Amygdala (tissue), 56 donors: ENCODE measurements at places on chromosomes 2 and 18.

DNA sequence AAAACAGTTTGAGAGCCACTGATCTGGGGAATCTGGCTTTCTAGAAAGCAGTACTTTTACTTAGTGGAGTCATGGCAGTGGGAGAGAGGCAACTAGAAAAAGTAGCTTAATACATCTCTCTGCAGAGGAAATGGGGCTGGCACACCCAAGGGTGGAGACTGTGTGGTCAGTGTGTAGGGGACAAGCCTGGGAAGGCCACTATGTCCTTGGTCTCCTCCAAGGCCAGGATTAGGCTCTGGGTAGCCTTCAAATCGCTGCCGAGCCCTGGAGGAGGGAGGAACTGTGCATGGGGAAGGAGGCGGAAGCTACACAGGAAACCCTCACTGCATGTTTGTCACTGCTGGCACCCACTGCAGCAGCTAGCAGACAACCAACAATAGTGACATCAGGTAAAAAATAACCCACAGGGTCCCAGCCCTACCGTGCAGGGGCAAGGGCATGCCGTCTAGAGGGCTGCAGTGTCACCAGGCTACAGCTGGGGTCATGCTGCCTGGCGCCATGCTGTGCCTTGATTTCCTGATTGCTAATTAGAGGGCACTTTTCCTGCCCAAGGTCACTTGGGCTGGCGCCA is 34.8 kb downstream of the LBH start:
- DNase-seq: no peak

DNA sequence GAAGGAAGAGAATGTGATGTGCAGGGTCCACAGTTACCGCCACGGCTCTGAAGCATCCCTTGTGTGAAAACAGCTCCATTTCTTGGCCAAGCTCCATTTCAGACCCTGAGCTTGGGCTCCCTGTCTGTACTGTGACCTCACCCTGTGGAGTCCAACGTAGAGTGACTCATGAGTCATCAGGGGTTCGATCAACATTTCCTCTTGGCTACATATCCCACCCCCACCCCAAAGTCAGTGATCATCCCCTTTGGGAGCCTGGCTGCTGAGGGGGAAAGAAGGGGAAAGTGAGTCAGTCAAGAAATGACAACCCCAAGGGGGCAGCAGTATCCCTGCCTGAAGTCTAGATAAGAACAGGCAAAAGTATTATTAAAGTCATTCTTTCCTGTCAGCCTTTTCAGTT is 62.2 kb downstream of the PAPOLG start:
- no peak for DNase-seq

GRCh38 chr2:121640380-121641316 is 8.6 kb downstream of the CLASP1 start:
- DNase-seq: no peak

DNA sequence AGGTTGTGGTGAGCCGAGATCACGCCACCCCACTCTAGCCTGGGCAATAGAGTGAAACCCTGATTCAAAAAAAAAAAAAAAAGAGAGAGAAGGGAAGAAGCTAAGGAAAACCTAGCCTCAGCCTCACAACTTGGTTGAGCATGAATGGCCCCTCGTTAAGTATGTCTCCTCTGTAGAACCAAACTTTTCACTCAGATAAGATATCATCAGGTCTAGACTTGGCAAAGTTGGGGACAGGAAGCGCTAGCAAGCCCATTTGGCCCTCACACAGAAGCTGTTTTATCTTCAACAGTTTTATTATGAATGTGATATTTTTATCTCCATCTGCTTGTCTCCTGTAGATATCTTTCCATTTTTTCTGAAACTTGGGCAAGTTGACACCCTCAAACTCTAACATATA is 3.5 kb upstream of the ASXL2 start:
- DNase-seq: no peak

- no peak for DNase-seq
These were observed 960.9 kb downstream of the SOCS6 start for GRCh38 chr18:71249791-71250190.

DNA sequence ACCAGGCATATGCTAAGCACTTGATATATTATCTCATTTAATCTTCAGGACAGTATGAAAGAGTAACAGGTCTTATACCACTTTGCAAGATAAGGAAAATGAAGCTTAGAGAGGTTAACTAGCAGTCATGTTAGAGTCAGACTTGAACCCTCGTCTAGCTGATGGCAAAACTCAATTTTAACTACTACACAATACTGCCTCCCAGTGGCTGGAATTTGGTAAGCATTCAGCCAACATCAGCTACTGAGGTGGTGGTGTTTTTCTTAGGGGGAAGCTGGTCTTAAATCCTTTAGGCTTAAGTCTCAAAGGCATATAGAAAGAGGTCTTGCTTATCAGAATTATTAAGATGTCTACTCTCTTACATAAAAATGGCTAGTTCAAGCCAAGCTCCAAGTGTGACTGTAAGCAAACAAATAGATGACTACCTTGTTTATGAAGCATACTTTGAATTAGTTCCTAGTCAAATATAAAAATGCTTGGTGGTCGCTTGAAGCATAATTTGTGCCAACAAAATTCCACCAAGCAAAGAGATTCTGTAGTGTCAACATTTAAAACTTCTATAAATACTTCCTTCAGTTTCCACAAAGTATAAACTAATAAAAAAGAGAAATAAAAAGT is 325.4 kb upstream of the FIGN start:
- DNase-seq: peak; percentile 7

DNA sequence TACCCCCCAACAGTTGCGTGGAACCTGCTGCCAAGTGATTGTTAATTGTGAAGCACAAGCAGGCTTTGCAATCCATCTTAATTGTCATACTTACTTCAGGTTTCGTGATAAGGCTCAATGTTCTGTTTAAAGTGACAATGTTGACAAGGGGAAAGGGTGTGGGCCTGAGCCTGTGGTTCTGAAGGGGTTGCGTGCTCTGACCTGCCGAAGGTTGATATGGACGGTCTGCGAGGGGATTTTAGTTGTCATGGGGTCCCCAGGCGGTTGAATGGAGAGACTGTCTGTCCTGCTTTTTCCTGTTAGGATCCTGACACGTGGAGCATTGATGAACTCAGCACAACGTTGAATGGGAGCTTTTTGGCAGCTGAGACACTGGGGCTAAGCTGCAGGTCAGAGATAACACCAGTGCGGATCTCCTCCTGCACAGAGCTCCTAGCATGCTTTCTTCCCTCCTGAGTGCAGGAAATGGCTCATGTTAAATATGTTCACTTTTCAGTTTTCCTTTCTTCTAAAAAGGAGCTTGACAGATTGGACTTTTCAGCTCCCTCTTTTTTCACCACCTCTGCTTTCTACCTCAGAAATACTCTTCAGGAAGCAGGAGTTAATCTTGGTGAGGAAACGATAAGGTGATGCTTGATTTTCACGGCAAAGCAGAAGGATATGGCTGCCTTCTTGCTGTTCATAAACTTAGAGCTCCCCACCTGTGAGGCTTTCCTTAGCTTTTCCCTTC is 62.9 kb upstream of the ZEB2 start:
- DNase-seq: no peak

DNA sequence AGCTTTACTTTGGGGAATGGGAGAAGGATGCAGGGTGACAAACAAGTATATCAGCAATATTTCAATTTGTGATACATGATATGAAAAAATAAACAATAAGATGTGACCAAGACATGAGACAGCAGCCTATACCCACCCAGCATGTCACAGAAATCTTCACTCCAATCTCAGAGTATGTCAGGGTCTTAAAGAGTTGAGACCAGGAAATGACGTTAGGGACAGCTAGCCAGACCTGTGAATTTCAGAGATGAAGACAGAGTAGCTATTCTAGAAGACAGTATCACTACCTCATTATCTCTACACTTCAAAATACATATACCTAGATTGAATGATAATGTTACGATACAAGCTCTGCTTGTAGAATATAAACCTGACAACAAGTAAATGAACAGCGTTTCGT is 282.8 kb downstream of the ZEB2 start:
- no peak for DNase-seq

GRCh38 chr2:74849228-74849892 is 15.4 kb downstream of the HK2 start:
- DNase-seq: no peak

DNA sequence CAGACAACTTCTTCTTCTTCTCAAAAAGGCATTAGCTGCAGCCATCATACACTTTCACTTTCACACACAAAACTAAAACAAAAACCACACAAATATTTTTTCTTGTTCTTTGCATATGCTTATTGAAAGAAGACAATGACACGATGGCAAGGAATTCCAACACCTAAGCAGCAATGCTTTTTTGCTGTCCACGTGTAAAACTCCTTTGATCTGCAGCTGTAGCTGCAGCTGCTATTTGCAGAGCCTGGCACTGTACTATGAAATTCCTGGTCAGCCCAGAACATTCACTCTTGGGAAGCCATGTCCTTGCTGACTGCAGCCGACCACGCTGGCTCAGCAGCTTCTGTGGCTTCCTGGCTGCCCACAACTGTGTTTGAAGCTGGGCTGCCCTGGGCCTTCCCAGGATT is 316.2 kb downstream of the CDH2 start:
- DNase-seq: no peak

GRCh38 chr2:25639131-25639530 is 34.2 kb downstream of the DTNB start:
- DNase-seq: no peak

DNA sequence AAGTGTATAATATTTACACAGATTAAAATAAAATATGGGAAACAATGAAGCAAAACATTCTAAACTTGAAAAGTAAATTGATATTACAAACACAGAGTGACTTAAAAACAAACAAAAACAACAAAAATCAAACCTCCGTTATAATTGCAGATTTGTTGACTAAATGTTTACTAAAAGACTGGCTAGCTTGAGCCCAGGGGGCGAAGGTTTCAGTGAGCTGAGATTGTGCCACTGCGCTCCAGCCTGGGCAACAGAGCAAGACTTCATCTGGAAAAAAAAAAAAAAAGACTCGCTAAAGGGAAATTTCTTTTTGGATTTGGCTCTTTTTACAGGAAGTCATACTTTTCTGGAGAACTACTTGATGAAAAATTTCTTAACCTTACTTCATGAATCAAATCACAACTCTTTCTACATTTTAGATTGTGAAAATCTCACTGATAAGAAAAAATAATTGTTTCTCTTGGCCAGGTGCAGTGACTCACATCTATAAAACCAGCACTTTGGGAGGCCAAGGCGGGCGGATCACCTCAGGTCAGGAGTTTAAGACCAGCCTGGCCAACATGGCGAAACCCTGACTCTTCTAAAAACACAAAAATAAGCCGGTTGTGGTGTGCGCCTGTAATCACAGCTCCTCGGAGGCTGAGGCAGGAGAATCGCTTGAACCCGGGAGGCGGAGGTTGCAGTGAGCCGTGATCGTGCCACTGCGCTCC is 9.7 kb downstream of the TFPI start:
- DNase-seq: no peak

- peak; percentile 48 for DNase-seq
These were observed 189.5 kb downstream of the TFCP2L1 start for GRCh38 chr2:121095257-121096080.

- no peak for DNase-seq
These were observed 107.8 kb upstream of the DAPL1 start for GRCh38 chr2:158687315-158687714.

- DNase-seq: no peak
These were observed 276.2 kb downstream of the MYCN start for GRCh38 chr2:16216558-16216945.

DNA sequence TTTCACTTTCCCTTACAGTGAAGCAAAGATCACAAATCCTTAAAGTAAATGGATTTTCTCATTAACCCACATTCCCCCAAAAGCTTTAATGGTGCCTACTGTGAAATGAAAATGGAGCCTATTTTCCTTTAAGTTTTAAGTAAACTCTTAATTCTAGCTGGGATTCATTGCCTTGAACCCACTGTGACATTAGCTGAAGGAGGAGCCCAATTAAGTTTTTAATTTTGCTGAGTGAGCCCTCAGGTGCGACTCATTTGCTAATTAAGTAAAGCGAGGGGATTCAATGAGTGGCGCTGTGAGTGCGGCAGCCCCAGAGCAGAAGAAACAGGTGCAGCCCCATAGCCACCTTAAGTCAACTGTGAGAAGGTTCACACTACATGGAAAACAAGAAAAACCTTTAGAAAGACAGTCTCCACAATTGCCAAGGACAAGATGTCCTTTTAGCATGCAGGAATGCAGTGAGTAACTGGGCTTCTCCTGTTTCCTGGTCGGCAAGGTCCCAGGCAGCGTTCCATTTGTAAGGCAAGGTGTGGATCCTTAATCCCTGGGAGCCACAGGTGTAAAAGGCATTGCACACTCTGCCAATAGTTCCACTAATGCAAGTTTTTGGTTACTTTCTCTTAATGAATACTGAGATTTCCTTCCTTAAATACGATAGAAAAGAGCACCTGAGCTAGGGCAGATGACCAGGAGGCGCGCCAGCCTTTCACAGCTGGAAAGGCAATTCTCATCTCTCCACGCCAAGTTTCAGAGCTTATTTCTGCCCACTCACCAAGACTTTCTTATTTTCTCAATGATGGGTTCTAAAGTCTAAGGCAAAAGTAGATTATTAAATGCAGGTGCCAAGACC is 87.7 kb downstream of the TMEM18 start:
- no peak for DNase-seq

DNA sequence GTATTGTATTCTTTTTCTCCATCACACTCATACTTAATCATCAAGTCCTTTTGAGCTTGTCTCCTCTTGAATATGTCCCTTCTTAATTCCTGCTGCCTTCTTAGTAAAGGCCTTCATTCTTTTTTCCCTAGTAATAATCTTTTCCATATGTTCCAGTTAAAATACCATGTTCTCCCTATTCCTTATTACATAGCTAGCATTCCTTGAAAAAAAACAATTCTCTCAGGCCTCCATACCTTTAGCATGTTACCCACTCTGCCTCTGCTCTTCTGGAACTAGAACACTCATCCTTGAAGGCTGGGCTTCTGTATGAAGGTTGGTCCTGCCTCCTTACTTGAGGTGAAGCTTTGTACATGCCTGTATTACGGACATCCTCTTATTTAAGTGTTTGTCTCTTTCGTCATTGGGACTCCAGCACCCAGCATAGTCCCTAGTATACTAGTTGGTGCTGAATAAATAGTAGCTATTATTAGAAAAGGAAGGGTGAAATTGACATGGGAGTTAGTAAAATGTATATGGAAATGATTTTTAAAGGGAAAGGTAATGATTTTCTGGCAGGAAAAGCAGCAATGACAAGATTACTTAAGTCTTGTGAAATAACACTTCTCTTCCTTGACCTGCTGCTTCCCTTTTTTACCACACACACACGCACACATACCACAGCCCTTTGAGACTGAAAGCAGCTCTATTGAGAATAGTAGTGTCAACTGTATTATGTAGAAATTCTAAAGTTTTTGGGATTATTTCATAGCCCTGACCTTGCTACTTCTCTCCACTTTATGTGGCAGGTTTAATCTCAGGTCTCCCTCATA is 45.6 kb downstream of the REL start:
- no peak for DNase-seq
